ENCODE measurements at places on chromosomes 12 and 14. TPM values are rescaled to one million over a fixed set of nuclear protein-coding genes. Genes with fewer than 3 reads are reported as not detected.

GRCh38 chr12:61524851-61525250 is 735.4 kb upstream of the USP15 start:
- DNase-seq = no peak

DNA sequence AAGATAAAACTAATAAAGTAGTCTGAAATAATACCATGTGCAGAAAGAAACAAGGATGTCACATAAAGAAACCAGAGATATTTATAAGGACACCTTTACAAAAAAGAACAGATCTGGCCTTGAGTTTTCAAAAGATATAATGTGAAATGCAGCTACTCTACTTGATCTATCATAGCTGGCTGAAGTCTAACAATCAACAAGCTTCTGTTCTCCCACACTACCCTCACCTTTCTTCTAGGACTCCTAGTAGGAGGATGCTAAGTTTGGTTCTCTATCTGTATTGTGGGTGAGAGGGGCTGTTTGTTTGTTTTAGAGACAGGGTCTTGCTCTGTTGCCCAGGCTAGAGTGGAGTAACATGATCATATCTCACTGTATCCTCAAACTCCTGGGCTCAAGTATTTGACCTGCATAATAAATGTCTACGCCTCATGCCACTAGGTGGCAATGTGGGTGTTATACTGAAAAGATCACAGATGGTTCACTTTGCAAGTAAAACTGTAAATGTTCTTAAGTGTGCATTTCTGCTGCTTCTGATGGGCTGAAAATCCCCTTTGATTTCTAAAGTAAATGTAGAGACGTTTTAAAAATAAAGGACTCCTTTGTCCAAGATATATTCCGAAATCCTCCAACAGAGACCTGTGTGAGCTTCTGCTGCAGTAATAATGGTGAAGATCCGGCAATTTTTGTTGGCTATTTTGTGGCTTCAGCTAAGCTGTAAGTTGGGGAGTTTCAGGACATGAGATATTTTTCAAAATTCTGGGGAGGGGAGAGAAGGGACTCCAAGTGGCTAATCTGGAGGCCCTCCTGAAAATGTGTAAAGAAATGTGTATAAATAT is 269.3 kb downstream of the DAD1 start:
- peak; percentile 29 for DNase-seq

The PEBP1 gene
- polyA plus RNA-seq = 254 TPM

GRCh38 chr12:20800160-20800559 is 10.3 kb upstream of the SLCO1B3 start:
- no peak for DNase-seq

The PSME2 gene
- polyA plus RNA-seq = 161 TPM
